ENCODE measurements at places on chromosomes 13 and 19.

DNA sequence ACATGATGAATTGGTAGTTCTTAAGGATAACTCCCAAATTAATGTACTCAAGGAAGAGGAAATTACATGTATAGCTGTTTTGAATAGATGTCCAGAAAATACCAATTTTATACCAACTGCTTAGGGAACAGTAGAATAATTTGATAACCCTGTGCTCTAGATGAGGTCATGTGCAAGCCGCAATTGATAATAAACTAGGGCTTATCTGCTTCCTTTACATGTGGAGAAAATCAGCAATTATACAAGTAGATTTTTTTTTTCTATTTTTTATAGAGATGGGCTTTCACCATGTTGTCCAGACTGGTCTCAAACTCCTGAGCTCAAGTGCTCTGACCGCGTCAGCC is 9.3 kb downstream of the TPT1 start:
- DNase-seq: no peak

GRCh38 chr13:74246487-74246886 is 112.3 kb upstream of the KLF12 start:
- DNase-seq: no peak

DNA sequence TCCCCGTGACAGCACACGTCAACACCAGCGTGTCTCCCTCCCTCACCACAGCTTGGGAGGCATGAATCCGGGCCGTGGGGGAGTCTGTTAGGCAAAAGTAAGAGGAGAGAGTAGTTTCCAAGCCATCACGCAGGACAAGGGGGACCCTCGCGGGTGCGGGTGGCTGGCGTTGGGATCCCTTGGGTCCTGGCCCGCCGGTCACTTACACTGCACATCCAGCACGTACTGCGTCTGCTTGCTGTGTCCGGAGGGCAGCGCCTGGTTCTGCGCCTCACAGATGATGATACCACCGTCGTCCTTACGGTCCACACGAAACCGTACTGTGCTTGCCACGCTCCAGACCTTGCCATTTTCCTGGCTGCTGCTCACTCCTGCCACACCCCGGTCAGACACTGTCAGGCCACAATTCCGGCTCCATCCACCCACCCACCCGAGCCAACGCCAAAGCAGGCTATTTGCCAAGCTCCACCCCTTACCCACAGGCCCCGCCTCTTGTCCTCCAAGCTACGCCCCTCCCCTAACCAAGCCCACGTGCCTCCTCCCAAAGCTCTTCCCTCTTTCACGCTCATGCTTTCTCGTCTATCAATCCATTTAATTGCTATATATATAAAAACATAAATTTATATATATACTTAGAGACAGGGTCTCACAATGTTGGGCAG is 6.6 kb upstream of the ZNF428 start:
- DNase-seq: no peak

DNA sequence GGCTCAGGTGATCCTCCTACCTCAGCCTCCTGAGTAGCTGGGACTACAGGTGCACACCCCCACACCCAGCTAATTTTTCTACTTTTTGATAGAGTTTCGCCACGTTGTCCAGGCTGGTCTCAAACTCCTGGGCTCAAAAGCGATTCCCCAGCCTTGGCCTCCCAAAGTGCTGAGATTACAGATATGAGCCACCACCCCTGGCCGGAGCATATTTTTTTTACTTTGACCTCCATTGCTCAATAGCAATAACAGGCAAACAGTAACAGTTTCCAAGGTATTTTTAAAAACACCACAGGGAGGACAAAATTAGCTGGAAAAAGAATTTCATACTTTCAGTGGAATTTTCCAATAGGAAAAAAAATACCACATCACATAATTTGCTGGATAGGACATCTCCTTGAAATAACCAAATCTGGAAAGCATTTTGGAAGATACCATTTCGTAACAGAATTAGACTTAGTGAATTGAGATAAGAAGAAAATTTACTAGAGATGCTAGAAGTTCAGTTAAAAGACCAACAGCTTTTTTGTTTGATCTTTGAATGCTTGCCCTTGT is 5.2 kb downstream of the DUXA start:
- no peak for DNase-seq

GRCh38 chr13:71021825-71022422 is 845.1 kb downstream of the DACH1 start:
- no peak for DNase-seq

DNA sequence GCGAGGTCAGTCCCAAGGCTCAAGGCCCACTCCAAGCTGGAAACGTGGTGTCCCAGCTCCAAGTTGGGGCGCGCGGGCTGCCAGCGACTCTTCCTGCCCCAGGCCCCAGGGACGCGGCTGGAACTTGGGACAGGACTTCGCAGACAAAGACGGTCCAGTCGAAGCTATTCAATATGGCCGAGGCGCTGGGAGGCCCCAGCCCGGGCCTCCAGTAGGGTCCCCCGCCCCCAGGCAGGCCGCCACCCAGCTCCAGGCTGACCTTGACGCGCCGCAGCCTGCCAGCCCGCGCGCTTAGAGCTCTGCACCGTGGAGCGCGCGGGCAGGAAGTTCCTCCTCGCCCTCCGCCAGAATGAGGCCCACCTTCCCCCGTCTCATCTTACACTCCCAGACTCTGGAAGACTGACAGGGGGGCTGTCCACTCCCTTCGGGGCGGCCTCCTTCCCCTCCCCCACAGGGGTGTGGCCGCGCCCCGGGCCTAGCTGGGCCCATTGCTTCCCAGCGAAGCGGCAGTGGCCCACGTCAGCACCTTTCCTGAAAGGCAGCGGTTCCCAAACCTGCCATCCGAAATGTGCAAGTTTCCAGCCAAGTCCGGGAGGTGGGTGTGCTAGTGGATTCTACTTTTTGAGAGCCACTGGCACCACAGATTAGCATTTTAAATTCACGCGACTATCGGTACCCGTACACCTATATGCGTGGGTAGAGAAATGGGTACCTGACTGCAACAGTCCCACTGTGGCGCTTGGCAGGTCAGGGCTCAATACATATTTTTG is at the start of gene CCDC8:
TSS of gene CCDC8 (minus strand) at position 303 of the 770 bp plus-strand sequence. CDS start 754 bp downstream, outside the sequence.
- no peak for DNase-seq

- no peak for DNase-seq
These were observed 1.1 kb downstream of the UBXN6 start for GRCh38 chr19:4456476-4456842.

GRCh38 chr13:76799696-76800095 is 86.5 kb downstream of the KCTD12 start:
- no peak for DNase-seq

DNA sequence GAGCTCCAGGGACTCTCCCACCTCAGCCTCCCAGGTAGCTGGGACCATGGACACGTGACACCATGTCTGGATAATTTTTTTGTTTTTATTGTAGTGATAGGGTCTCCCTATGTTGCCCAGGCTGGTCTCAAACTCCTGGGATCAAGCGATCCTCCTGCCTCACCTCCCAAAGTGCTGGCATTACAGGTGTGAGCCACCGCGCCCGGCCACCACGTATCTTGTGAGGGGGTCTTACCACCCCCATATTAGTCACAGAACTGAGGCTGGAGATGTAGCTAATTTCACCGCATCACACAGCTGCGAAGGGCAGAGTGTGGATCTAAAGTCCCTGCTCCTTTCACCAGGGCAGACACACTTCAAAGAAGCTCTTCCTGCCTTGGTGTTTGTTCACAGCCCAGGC is 211.8 kb upstream of the SOX1 start:
- no peak for DNase-seq

GRCh38 chr13:110517505-110518225 is 43.9 kb downstream of the RAB20 start:
- no peak for DNase-seq

DNA sequence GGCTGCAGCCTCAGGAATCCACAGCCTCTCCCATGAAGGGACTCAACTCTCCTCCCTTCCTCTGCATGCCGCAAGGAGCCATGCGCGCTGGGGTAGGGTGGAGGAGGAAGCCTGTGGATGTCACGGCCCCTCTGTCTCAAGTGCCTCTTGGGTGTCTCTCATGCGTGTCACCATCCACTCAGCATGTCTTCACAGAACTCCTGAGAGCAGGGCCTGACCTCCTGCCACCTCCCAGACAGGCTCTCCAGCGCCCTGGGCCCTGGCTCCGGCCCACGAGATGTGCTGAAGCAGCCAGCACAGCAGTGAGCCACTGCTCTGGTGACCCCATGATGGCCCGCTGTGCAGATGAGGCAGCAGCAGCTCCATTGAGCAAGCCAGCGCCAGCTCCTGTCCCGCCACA is 25.9 kb upstream of the SPACA7 start:
- DNase-seq: no peak

DNA sequence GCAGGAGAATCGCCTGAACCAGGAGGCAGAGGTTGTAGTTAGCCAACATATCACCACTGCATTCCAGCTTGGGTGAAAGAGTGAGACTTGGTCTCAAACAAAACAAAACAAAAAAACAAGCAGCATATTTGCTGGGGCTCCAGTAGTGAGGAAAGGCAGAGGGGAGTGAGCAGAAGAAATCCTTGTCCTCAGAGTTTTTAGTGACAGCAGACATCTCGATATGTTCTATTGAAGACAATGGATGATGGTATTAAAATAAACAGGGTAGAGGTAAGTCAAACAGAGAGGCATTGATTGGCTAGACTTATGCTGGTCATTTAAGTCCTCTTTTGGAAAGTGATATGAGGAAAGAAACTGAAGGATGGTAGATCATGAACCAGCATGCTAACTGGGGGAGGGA is 19.0 kb downstream of the NLRP7 start:
- DNase-seq: no peak

DNA sequence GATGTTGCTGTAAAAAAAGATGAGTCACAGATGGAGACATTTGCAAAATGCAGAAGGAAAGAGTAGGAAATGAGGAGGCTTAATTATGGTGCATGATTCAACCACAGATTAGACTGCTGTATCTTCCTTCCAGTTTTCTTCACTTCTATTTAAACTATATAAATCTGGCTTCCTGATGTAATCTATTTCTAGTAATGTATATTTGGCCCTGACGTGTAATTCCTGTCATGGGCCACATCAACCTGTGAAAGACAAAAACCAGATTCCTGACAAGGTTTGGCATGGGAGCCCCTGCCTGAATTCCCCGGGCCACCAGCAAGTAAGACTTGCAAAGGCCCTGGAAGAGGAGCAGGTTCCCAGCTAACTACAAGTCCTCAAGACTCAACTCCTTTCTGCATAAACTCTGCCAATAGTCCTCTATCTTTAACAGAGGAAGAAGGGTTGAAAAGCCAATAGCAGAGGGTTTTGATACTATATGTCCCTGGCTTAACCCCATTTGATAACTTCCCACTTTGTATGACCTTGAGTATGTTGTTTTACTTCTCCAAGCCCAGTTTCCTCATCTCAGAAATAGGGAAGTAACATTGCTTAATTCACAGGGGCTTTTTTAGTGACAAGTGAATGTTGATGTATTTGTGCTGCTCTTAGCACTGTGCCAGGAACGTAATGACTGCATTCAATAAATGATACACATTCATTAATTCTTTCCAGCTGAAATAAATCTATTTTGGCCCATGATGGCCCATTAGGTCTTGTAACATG is 172.7 kb downstream of the SPRY2 start:
- DNase-seq: no peak

GRCh38 chr13:99395436-99395835 is 88.2 kb upstream of the GPR183 start:
- no peak for DNase-seq

- DNase-seq: no peak
These were observed 20.7 kb upstream of the GPR18 start for GRCh38 chr13:99278843-99279242.
